ENCODE measurements at places on chromosomes 6 and 20. TPM values are rescaled to one million over a fixed set of nuclear protein-coding genes. Genes with fewer than 3 reads are reported as not detected.

PRICKLE4 gene
- total RNA-seq, result 16.8 TPM

WDR27 gene
- total RNA-seq, result 38.2 TPM

CGA gene
- total RNA-seq, result not detected

SYTL3 gene
- total RNA-seq, result 1.8 TPM

TCF19 gene
- 1.8 TPM for total RNA-seq

SOD2 gene
- total RNA-seq, result 171 TPM

SUMO4 gene
- total RNA-seq, result 1.3 TPM

DNA sequence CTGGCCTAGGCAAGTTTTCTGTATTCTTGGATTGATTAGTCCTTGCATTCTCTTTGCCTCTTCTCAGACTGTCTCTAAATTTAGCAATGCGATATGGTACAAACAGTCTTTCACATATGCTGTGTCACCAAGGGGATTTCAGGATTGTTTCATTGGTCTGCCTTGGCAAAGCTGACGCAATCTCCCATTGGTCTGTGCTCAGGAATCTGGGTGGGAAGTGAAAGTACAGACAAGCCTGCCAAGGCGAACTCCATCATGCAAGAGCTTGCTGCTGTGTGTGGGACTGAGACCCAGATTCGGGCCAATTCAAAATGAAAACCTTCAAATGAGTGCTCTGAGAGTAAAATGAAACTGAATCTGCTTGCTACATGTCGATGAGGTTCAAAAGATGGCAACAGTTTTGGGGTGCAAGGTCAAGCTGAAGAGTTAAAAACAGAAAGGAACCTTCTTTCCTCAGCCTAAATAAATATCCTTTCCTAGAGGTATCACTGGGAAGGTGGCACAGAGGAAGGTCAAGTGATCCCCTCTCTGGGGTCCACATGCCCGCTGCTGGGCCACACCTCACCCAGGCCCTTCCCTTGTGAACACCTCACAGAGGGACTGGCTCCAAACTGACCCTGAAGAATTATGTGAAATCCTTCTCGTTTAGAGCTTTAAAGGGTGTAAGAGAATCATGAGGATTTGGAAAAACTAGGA, 198.8 kb upstream of the PREP start:
- H3K27ac ChIP-seq, result no peak overlapping the region
- no peaks in the 10 kb centered on the region for H3K27me3 ChIP-seq
- DNase-seq, result peak; percentile 19
- no peak overlapping the region for H3K4me3 ChIP-seq

- no peaks in the 10 kb centered on the region for H3K27me3 ChIP-seq
- DNase-seq, result no peak
- no peaks in the 10 kb centered on the region for H3K36me3 ChIP-seq
- H3K27ac ChIP-seq, result peak overlapping the region; percentile 72
- peaks cover 76% of the 10 kb centered on the region for H3K4me1 ChIP-seq
These were observed 212.1 kb upstream of the MARCKS start for GRCh38 chr6:113644861-113645575.

- no peak for DNase-seq
- H3K4me3 ChIP-seq, result no peak overlapping the region
- H3K36me3 ChIP-seq, result no peaks in the 10 kb centered on the region
- no peak overlapping the region for H3K27ac ChIP-seq
- no peaks in the 10 kb centered on the region for H3K27me3 ChIP-seq
These were observed 58.9 kb downstream of the CDH4 start for GRCh38 chr20:61310954-61311353.

DNA sequence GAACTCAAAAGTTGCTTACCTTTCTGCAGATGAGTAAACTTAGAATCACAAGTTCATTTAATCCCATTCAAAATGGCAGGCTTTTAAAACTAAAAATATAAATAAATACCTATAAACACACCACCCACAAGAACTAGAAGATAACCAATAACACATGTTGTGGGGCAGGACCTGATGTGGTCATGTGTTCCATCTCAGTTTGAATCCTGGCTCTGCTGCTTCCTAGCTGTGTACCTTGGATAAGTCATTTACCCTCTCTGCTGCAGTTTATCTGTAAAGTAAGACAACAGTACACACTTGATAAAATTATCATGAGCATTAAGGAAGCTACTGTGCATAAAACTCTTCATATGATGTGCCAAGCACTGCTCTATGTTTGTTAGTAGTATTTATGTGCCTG, 22.0 kb downstream of the TRIM27 start:
- H3K27ac ChIP-seq, result no peak overlapping the region
- peaks cover 13% of the 10 kb centered on the region for H3K36me3 ChIP-seq
- no peak overlapping the region for H3K4me3 ChIP-seq
- H3K4me1 ChIP-seq, result peaks cover 7% of the 10 kb centered on the region
- H3K27me3 ChIP-seq, result no peaks in the 10 kb centered on the region

DNA sequence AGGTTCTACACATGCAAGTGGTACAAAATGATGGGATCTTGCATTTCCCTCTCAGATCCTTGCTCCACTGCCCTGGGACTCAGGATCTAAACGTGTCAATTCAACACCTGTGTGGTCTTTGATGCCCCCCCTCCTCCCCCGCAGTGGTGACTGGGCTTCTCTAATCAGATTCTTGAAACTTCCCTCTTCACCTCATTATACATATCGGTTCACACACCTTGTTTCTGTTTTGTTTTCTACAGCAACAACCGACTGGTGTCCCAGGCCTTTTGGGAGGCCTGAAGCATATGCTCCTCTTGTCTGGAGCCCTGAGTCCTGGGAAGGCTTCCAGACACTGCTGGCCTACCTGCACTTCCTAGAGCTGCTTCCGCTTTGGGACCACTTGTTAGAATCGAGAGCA, 20.0 kb downstream of the SAMD3 start:
- H3K36me3 ChIP-seq, result no peaks in the 10 kb centered on the region
- no peak for DNase-seq
- H3K27me3 ChIP-seq, result no peaks in the 10 kb centered on the region
- H3K4me3 ChIP-seq, result no peak overlapping the region
- no peaks in the 10 kb centered on the region for H3K4me1 ChIP-seq

DNA sequence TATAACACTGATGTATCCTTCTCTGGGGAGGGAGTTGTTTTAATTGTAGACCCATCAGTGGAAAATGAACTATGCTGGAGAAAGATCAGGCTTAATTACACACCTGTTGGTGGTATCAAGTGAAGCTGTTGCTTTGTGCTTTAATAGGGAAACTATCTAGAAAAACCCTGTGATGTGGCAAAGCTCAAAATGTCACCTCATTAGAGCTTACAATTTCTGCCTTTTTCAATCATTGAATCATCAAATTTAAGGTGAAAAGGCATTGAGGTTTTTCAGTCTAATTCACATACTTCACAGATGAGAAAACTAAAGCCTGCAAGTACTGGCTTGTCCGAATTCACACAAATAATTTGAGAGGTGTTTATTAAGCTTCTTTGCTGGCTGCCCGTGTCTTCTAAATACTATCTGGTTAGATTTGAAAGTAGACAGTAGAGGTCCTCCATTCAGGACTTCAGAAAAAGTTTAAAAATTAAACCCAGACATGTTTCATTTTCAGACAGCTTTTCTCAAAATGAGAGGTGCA, 143.3 kb upstream of the MAP3K7 start:
- no peak overlapping the region for H3K4me3 ChIP-seq
- no peak overlapping the region for H3K27ac ChIP-seq
- no peaks in the 10 kb centered on the region for H3K36me3 ChIP-seq

DNA sequence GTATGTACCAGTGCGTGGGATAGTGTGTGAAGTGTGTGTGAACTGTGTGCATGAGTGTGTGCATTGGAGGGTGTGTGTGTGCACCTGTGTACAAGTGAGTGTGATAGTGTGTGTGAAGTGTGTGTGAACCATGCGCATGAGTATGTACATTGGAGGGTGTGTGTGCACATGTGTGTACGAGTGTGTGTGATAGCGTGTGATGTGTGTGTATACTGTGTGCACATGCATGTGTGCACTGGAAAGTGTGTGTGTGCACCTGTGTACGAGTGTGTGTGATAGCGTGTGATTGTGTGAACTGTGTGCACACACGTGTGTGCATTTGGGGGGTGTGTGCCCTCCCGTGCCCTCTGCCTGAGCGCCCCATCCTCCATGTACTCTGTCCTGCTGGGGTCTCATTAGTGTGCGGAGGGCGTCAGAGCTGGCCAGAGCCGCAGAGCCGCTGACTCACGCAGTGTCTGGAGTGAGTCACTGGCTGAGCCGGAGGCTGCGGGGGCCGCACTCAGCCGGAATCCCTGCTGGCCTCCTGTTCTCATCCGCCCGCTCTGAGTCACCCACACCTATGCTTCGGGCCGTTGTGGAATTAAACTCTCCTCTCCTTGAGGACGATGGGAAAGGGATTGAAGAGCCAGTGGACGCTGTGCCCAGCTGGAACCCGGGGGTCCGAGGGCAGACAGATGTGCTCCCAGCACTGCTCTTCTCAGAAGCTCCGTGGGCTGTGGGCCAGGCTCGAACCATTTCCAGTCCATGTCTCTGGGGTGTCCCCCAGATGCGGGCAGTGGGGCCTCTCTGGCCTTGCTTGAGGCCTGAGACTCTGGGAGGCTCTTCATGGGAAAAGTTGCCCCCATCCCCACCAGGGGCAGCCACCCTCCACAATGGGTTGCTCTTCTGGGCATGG, 27.3 kb upstream of the STX16 start:
- H3K27ac ChIP-seq, result no peak overlapping the region
- no peaks in the 10 kb centered on the region for H3K4me1 ChIP-seq
- no peak for DNase-seq
- no peaks in the 10 kb centered on the region for H3K27me3 ChIP-seq
- no peaks in the 10 kb centered on the region for H3K36me3 ChIP-seq

DNA sequence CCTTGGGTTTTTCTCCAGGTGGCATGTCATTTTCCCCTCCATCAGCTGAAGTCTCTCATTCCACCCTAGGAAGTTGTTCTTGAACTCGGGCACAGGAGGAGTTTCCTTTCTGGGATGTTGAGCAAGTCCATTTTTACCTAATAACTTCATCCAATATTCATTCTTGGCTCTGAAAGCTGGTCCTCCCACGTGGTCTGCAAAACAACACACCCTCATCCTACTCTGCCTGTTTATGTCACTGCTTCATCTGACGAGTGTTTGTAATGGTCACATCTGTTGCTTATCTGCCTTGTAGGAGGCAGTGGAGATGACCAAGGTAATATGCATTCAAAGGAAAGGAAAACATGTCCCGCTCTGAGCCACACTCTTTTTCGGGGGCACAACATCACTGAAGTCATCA, 41.7 kb upstream of the AIG1 start:
- no peaks in the 10 kb centered on the region for H3K4me1 ChIP-seq
- no peaks in the 10 kb centered on the region for H3K27me3 ChIP-seq
- no peak overlapping the region for H3K4me3 ChIP-seq
- H3K36me3 ChIP-seq, result no peaks in the 10 kb centered on the region
- no peak for DNase-seq

DNA sequence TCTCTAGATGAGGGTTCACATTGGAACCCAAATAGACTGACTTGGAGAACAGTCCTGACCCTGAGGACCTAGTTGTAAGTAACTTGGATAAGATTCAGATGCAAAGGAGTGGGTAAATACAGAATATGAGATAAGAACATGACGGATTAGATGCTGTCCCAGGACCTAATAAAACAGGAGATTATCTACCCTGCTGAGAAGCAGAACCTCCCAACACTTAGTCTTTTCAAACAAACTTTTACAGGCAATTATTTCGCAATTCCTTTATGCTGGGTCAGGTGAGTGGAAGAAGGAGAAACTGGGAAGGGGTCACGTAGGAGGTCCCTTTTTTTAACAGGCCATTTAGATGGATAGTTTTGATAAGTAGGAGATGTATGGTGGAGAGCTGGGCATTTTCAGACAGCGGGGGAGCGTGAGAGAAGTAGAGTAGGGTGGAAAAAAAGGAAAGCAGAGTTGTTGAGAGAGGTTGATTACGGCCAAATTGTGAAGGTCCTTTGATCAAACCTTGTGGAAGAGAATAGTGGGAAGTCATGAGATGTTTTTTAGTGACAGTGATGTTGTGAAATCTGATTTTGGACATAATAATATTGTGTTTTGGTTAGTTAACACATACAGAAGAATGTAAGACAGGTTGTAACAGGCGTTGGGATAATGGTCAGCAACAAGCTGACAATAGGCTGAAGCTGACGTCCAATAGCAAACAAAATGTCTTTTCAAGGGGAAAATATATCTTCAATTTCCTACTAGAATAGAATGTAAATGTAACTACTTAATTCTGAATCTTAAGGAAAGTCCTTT, 32.8 kb downstream of the FAM83B start:
- no peak for DNase-seq
- H3K27me3 ChIP-seq, result no peaks in the 10 kb centered on the region
- no peaks in the 10 kb centered on the region for H3K4me1 ChIP-seq
- no peak overlapping the region for H3K4me3 ChIP-seq
- H3K27ac ChIP-seq, result no peak overlapping the region
- no peaks in the 10 kb centered on the region for H3K36me3 ChIP-seq

DNA sequence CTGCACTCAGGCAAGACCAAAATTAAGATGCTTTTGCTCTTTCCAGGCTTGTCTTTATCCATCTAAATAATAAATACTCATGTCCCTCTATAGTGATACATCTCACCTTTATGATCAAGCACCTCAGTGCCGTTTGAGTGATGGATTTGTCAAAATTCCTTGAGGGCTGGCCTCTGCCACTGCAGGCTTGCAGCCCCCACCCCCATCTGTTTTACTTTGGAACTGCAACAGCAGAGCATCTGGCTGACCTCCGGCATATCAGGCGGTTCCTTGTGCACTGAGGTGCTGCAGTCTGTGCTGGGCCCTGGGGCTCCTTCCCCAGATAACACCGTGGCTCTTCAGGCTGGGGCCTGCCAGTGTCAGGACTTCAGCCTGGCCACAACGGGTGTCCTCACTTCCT, 386.9 kb downstream of the CDH26 start:
- DNase-seq, result no peak
- no peak overlapping the region for H3K4me3 ChIP-seq
- no peaks in the 10 kb centered on the region for H3K4me1 ChIP-seq
- no peaks in the 10 kb centered on the region for H3K36me3 ChIP-seq
- no peak overlapping the region for H3K27ac ChIP-seq

DNA sequence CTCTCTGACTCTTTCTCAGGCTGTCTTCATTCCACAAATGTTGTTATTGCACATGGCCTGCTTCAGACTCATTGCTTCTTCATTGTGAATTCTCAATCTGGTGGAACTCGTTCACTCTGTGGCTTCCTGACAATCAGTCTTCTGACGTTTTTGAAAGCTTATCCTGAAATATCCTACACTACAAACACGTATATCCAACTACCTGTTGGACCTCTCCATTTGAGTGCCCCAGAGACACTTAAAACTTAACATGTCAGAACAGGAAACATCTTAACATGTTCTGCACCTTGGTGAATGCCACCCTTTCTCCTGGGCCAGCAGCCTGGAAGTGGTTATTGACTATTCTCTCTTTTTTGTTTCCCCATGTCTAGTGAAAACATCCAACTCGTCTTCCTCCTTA, 50.8 kb downstream of the AIG1 start:
- no peak for DNase-seq
- no peak overlapping the region for H3K4me3 ChIP-seq
- no peaks in the 10 kb centered on the region for H3K27me3 ChIP-seq
- H3K36me3 ChIP-seq, result no peaks in the 10 kb centered on the region
- H3K27ac ChIP-seq, result no peak overlapping the region

DNA sequence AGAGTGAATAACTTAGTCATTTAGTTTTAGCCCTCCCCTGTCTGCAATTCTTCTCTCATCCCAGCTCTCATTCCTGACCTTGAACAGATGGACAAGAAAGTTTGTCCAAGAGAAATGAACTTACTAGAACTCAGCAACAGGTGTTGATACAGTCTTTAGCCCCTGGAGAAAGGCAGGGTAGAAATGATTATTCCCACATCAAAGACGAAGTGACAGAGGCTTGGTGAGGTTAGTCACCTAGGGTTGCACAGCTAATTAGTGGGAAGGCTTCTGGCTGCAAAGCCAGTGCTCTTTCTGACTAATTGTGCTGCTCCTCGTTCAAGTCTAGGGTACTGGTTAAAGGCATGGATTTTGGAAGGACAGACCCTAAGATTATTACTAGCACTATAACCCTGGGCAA, 4.5 kb downstream of the ZDHHC14 start:
- DNase-seq, result no peak
- H3K36me3 ChIP-seq, result no peaks in the 10 kb centered on the region
- no peak overlapping the region for H3K4me3 ChIP-seq
- no peaks in the 10 kb centered on the region for H3K27me3 ChIP-seq
- peaks cover 20% of the 10 kb centered on the region for H3K4me1 ChIP-seq
